ENCODE measurements at places on chromosomes 2 and 18.

DNA sequence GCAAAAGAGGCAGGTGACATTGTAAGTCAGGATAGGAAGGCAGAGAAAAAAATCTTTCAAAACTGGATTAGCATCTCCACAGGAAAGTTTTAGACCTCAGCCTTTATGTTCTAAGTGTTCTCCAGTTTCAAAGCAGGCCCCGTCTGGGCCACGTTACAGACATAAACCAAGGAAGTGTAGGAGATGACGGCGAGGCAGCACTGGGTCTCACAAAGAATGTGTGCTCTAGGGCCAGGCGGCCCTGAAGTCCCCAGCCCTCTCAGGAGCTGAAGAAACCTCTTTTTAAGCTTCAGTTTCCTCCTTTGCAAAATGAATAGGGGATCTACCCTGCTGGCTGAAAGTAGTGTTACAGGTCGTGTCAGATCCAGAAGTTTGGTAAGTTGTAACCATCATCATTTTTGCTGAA is 81.7 kb downstream of the SPRED2 start:
- no peak for DNase-seq

DNA sequence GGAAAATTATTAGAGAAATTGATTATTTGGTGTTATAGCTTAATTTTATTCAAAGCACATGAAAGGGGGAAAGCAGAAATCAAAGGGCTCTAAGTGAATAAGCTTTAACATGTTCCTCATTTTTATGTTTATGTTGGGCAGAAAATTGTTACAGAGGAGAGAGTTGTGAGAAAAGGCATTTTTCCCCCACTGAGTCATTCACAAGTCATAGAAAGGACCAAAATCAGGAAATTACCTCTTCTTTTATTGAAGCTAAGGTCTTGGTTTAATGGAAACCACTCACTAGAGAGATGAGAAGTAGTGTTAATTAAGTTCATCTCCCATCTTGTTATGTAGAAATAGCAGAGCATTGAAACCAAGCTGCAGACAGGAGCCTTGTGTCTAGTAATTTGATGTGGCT is 175.3 kb upstream of the THUMPD2 start:
- no peak for DNase-seq

- DNase-seq: no peak
Observed at GRCh38 chr2:201235860-201236811, 24.2 kb upstream of the CASP8 start.

- DNase-seq: no peak
Observed at GRCh38 chr2:69781321-69782248, 39.7 kb downstream of the ANXA4 start.

DNA sequence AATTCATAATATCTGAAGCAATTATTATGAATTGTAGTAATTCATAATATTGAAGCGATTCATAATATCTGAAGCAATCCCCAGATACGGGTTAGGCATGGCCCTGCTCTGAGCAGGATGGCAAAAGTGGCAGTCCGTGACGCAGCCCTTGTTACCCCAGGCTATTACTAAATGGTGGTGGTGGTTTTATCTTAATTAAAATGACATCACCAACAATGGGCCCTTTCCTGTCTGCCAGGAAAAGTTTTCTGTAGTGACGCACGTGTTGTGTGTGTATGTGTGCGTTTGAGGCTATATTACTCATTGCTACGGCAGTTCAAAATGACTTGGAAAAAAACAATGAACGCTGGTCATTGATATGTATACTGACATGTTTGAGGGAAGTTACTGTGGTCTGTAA is 10.6 kb upstream of the MOCOS start:
- no peak for DNase-seq

DNA sequence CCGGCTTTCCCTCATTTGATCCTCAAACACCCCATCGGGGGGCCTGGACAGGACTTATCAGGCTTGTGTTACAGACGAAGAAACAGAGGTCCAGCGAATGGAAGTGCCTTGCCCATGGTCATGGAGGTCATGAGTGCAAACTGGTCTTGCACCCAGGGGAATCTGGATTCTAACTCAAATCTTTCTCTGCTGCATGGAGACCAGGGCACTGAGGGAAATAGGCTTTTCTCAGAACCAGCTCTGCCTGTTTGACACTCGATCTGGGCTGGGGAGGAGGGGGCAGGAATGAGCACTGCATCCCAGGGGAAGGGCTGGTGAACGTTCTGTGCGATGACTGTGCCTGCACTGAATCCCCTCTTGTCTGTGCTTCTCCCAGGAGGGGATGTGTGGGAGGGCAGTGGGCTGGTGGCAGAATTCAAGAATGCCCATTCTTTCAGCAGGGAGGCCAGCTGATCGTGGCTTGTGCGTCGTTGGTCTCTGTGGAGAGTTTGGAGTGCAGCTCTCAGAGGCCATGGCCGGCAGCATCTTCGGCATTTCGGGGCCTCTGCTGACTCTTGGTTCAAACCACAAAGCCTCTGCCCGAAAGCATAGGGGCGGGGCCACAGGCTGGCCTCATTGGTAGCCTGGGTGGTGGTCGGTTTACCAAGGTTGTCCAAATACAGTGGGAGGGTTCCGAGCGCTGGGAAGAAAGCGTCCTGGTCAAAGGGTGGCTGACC is 171.6 kb downstream of the DDX1 start:
- DNase-seq: no peak

DNA sequence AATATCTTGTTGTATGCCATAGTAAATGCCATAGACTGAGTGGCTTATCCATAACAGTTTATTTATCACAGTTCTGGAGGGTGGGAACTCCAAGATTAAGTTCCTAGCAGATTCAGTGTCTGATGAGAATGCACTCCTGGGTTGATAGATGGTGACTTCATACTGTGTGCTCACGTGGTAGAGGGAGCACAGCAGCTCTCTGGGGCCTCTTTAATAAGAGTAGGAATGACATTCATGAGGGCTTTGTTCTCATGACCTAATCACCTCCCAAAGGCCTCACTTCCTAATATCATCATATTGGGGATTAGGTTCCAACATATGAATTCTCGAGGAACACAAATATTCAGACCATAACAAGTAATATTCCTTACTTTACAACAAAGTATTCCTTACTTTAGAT is 98.1 kb upstream of the SH3BP4 start:
- no peak for DNase-seq

GRCh38 chr2:12663306-12664037 is 53.3 kb upstream of the TRIB2 start:
- DNase-seq: no peak

DNA sequence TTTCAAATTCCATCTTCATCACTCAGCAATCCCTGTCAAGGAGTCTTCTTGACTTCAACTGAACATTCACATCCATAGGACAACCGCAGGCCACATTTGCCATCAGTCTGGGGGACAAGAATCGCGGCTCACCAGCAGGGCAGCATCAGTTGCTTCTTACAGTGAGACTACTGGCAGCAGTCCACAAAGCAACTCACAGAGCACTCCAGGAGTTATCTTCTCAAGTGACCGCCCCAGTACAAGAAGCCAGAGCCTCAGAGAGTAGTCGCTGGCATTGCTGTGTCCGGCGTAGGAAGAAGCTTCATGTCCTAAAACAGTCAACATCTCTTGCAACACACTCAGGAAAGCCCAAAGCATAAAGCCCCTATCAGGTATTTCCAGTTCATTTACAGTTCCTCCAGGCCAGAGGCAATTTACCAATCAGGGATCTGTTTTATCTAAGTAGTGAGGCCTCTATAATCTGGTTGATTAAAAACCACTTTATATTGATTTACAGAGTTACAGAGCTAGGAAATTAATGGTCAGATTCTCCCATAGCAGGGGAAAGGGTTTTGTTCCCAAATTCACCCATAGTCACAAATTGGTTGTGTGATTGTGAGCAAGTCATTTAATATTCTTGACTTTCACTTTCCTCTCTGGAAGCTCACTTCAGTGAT is 177.3 kb downstream of the NBAS start:
- DNase-seq: no peak

- DNase-seq: no peak
Observed at GRCh38 chr2:240963868-240964703, 34.3 kb upstream of the SNED1 start.

GRCh38 chr2:60351802-60352201 is 201.7 kb downstream of the BCL11A start:
- DNase-seq: no peak

- no peak for DNase-seq
Observed at GRCh38 chr2:15662579-15662978, 70.9 kb downstream of the DDX1 start.

- DNase-seq: no peak
Observed at GRCh38 chr2:122703676-122704075, 948.2 kb downstream of the TSN start.

- no peak for DNase-seq
Observed at GRCh38 chr2:231181860-231182512, 16.4 kb upstream of the ARMC9 start.

DNA sequence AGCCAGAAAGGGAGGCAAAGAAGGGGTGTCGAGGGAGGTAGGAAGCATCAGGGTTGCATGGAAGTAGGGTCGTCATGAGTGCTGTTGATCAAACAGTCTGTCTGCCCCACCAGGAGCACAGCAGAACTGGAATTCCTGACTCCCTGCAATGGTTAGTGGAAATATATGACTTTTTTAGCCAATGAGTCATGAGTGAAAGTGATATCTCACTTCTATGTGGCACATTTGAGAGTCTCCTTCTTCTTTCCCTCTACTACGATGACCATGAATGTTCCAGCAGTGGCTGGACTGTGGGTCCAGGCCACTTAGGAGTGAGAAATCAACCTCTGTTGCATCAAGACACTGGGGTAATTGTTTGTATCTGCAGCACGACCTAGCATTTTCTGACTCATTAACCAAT is 199.5 kb downstream of the TTC32 start:
- no peak for DNase-seq

DNA sequence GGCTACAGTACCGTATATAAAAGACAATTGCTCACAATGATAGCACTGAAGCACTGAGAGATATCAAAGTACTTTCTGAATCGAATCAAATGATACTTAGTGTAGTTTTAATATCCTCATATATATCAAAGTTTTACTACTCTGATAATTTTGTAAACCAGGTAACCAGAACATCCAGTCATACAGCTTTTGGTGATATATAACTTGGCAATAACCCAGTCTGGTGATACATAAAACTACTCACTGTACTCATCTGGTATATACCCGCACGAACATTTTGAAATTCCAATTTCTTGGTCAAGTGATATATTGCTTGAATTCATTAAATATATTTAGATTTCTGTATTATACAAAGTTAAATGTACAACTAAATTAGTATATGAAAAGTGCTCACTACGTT is 20.5 kb downstream of the SLC39A6 start:
- DNase-seq: no peak

DNA sequence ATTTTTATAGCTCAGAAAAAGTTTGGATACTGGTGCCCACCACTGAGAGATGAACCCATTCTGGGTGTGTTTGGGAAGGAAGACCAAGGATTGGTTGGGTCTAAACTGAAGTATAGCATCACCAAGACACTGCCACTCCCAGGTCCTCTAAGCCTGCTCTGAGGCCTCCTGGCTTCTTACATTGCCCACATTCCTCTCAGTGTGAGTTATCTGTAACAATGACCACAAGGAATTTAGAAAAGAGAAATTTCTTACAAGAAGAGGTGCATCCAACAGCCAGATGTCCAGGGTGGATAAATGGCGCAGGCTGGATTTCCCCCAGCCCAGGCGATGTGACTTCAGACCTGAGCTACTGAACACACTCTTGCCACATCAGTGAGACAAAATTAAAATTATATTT is 1.6 kb upstream of the GPR45 start:
- DNase-seq: no peak

- DNase-seq: no peak
Observed at GRCh38 chr2:159133797-159134196, 152.7 kb downstream of the WDSUB1 start.

DNA sequence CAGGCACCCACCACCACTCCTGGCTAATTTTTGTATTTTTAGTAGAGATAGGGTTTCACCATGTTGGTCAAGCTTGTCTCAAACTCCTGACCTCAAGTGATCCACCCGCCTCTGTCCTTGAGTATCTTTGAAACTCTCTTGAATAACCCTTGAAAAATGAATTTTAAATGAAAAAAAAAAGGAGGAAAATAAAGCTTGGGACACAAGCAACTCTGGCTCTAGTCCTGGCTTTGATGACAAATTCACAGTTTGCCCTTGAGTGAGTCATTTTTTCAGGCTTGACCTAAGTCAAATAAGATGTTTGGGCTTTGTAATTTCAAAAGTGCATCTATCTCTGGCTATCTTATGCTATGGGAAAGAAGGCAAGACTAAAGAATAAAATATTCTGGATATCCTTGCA is 79.0 kb upstream of the TRIB2 start:
- DNase-seq: no peak

DNA sequence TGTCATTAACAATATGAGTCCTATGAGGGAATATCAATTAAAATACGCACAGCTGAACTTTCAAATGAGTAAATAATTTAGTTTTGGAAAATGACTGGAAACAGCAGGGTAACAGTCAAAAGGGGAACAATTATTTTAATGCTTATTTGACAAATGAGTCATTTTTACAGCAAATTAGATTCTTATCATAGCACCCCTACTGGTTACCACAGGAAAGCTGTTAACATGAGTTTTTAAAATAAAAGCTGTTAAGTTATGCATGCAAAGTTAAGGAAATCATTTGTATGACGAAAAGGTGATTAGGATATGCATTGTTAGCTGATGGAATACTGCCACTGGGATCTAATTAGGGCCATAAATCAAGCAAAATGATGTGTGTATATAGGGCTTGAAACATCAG is 435.1 kb upstream of the MEIS1 start:
- no peak for DNase-seq

GRCh38 chr2:54457323-54458023 is 1.3 kb downstream of the SPTBN1 start:
- DNase-seq: no peak

DNA sequence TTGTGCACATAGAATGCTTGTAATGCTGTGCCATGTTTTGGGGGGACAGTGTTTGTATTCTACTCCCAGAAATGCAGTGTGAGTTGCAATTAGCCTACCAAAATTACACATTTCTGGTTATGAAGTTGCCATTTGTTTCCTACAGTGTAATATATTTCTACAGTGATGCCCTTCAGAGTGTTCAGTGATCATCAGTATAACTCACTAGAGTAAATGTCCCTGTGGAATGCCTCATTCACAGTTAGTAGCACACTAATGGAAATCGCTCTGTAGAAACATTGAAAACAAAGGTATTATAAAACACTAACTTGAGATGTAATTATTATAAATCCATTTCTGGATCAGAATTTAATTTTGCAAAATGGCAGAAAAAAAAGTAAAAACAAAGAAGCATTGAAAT is 498.7 kb downstream of the PTPRM start:
- DNase-seq: no peak

DNA sequence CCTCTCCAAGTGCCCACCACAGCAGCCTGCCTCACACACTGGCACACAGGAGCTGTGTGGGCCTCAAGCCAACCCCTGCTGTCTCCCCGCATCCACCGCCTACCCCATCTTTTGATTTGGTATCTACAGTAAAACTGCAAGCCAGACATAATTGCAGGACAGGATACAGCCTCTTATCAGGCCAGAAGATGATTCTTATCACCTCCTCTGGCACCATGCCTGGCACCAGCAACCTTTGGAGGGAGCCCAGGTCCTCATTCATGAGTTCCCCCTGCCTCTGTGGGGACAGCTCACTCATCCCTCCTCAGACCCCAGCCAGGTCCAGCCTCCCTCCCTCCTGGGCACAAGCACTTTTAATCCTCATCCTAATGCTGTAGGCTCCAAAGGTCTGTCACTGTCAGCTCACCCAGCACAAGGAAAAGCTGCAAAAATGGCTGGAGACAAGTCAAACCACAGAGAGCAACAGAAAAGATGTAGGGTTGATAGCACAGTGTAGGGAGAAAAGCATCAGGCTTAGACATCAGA is 9.7 kb downstream of the RAB11FIP5 start:
- no peak for DNase-seq
